T follicular helper cell (primary cell): ENCODE measurements at places on chromosomes 7 and 10.

DNA sequence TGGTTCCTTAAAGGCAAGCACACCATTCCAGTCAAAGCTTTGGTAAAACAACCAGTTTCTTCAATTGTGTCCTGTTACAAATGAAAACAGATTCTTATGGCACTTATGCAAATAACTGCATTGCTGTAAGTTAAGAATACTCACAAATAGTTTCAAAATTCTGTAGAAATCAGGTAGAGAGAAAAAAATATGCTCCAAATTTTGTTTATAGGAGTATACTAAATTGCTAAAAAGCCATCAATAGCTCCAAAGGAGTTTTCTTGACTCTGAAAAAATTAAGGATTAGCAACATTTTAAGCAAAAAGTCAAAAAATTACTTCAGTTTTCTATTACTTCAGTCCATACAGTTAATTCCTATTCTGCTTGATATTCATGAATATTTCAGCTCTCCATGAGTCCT, 51.3 kb upstream of the KAT6B start:
- no peak for DNase-seq

DNA sequence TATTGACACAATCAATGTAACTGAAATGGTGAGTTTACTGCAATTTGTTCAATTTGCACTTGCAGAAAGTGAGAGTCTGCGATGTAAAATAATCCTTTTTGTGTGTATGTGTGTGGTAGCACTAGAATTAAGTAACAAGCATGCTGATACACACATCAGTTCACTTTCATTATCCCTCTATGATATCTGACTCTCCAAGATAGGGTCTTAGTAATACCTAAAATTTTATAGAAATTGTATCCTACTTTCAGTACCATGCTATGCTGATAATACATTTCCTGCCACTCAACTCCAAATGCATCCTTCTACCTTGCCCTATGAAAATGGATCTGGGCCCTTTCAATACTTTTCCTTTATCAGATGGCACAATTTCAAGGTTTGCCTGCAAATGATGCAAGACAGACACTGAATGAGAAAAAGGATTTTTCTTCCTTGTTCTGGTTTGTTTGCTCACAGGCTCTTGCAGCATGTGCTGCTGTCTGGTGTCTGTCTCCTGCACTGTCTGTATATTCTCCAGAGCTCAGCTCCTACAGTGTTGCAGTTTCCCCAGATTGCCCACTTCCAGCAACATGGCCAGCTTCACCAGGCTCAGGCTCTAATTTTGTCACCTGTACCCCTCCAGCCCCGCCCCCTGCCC, 297.9 kb upstream of the HGF start:
- no peak for DNase-seq

DNA sequence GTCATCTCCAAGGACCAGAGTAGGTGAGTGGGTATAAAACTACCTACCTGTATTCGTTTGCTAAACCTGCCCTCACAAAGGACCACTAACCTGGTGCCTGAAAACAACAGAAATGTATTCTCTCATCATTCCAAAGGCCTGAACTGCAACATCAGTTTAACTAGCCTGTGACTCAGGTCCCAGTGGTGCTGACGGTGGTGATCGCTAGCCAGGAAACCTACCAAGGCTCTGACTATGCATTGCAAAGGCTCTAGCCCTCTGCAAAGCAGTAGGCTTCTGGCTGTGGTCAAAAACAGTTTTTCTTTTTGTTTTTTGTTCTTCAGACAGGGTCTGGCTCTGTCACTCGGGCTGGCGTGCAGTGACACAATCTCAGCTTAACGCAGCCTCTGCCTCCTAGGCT, 107.5 kb downstream of the NPTX2 start:
- DNase-seq, result no peak

- no peak for DNase-seq
These were observed 143.7 kb downstream of the FZD1 start for GRCh38 chr7:91407942-91408341.
